Activated T-cell treated with anti-CD3 and anti-CD28 coated beads, Interleukin-2, amount 50 U/mL, for 72 hours (primary cell): ENCODE measurements at places on chromosomes 2 and 18.
A peak's percentile ranks its signal among the peaks of the same experiment; 100 is the strongest.

DNA sequence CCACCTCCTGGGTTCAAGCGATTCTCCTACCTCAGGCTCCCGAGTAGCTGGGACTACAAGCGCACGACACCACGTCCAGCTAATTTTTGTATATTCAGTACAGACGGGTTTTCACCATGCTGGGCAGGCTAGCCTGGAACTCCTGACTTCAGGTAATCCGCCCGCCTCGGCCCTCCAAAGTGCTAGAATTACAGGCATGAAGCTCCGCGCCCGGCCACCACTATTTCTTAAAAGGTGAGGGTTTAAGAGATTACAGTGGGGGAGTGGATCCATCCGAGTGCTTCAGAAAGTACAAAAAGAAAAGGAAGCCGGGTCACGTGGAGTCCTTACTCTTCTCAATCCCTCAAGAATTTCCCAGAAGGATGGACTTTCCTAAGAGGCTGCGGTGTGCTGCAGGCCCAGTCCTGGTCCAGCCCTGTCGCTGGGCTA is 146.9 kb downstream of the ANKRD44 start:
- DNase-seq = no peak

DNA sequence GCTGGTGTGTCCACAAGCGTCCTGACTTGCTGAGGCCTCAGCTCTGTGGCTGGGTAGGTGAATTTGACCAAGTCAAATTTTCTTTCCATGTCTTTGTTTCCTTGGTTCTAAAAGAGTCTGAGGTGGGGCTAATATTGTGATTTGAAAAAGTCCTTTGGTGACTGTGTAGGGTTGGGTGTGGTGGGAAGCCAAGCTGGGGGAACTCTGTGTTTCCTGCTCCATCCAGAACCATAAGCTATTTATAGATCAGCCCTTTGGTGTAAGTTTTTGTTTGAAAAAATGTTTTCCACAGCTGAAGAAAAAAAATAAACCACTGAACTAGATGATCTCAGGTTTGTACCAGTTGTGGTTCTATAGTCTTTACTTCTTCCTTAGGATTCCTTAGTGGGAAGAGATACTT is 462.7 kb downstream of the TGIF1 start:
- DNase-seq = no peak

GRCh38 chr18:72613534-72613930 is 69.4 kb upstream of the CBLN2 start:
- DNase-seq = no peak

DNA sequence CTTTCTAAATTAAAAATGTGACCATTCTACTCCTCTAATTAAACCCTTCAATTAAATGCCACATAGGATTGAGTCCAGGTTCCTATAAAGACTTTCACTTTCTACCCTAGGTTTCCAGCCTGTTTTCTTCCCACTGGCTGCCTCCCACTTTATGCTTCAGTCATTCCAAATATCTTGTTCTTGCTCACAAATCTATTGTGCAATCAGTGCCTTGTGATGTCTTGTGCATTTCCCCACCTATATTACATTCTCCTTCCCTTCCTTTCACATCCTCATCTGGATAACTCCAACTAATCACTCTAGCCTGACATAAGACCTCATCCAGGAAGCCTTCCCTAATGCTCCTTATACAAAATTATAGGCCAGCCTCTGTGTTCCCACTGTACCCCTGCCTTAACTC is 281.7 kb upstream of the LRATD1 start:
- no peak for DNase-seq

DNA sequence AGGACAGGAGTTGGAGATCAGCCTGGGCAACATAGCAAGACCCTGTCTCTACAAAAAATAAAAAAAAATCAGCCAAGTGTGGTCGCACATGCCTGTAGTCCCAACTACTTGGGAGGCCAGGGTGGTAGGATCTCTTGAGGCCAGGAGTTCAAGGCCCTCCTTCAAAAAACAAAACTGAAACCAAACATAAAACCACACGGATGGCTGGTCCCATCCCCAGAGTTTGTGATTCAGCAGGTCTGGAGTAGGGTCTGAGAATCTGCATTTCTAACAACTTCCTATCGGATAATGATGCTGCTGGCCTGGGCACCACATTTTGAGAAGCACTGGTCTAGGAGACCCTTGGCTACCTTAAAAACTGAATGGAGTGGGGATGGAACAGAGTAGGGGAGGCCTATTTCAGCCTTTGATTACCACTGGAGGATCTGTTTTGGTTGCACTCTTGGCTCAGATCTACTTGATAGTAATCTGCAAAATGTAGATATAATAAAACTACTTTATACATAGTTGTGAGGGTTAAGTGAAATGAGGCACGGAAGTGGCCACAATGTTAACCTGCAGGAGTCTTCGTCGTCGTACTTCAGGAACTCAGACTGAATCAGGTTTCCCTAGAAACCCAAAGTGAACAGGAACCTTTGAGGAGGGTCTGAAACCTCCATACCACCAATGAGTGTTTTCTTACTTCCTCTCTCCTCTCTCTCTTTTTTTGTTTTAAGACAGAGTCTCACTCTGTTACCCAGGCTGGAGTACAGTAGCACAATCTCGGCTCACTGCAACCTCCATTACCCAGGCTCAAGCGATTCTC is 25.5 kb upstream of the NFE2L2 start:
- DNase-seq = peak; percentile 24

DNA sequence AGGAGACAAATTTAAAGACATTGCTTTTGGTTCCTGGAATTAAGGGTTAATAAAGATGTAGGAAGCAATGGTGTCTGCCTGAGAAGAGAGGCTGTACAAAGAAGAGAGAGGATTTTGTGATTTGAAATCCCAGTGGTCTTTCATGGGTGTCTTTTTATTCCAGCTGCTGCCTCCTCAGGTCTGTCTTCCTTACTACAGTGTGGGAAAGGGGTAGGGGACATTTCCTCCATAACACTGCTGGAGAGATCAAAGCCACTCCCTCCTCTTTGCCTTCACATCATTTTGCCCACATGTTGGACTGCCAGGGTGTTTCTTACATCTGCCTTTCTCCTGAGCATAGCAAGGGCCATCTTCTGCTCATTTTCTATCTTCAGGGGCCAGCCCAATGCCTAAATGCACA is 348.5 kb downstream of the EN1 start:
- DNase-seq = no peak

- no peak for DNase-seq
Observed at GRCh38 chr2:111216811-111217652, 96.3 kb downstream of the BCL2L11 start.

DNA sequence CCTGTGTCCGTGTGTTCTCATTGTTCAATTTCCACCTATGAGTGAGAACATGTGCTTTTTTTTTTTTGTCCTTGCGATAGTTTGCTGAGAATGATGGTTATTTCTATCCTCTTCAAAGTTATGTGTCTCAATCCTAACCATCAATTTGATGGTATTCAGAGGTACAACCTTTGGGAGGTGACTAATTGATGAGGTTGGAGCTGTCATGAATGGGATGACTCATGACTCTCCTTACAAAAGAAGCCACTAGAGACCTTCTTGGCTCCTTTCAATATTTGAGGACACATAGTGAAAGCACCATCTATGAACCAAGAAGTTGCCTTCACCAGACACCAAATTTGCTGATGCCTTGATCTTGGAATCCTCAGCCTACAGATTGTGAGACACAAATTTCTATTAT is 677.1 kb upstream of the DDX18 start:
- no peak for DNase-seq

DNA sequence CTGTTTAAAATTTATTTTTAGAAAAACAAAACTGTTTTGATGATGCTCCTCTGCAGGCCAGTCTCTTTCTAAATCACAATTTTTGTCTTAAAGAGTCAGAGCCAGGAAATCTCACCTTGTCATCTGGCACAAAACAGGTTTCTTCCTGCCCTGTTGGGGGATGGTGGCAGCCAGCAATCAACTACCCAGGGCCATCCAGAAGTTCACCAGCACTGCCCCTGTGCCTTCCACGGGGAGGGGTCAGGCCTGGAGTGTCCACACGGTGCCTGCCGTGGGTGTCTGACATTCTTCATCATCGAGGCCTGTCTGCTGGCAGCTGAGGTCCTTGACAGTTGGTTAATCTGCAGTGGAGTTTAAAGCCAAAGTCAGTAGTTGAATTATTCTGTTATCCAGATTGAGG is 40.0 kb upstream of the BMP10 start:
- no peak for DNase-seq

DNA sequence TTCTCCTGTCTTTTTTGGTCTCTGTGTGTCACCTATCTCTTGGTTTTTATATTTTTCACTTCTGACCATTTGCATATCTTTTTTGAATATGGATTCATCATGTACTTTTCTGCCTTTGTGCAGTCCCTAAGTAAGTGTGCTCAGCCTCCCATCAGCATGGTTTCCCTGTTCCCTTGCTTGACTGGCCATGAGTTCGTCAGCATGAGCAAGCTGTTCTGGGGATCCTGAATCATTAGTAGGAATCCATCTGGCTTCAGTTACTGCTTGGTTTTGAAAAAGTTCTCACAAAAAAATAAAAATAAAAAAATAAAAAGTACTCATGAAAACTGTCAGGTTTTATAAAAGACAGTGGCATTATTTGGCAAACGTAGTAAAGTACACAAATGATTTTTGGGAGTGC is 144.1 kb downstream of the NCOA1 start:
- DNase-seq = no peak

- DNase-seq = no peak
Observed at GRCh38 chr2:29431485-29431884, 316.3 kb downstream of the CLIP4 start.

- no peak for DNase-seq
Observed at GRCh38 chr2:127429844-127430425, 11.7 kb downstream of the PROC start.

GRCh38 chr18:58609536-58609993 is 19.3 kb downstream of the ALPK2 start:
- DNase-seq = peak; percentile 36

DNA sequence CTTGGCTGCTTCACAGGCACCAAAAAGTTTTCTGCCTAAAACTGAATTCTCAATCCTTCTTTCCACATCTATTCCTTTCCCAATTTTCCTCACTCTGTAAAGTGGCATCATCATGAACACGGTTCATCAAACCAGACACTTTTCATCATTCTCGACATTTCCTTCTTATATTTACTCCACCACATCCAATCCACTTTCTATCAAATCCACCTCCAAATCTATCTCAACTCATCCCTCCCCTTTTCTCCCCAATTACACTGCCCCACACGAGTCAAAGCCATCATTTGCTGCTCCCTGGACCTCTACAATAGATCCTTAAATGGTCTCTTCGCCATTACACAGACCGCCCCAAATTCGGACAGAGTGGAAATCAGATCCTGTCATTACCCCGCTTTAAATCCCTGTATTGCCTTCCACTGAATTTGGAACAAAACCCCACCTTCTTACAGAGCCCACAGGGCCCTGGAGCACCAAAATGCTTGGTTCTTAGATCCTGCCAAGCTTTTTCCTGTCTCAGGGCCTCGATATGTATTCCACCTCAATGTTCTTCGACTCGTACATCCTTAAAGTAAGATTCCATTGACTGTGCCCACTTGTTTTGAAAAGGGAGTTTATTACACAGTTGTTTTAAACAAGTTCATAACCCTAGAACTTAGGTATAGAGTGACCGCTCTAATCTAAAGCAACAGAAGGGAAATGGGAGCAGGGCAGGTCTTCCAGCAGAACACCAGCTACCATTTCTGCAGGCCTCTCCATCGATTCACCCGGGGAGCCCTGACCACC is 856 bp downstream of the ACAA2 start:
- DNase-seq = no peak

DNA sequence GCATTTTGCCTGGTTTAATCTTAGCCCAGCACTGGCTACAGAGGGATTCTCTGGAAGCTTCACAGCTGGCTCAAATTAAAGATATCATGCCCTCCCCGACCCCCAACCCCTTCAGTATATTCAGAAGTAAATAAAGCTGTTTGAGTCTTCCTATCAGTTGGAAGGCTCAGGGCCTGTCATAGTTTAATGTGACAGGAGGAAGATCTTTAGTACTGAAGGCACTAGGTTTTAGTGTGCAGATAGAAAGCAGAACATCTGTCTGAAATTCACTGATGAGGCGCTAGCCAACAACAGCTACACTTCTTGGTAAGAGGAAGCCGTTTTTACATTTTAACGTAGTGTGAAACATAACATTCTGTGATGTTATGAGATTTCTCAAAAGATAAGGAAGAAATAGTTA is 969.1 kb upstream of the CDH2 start:
- no peak for DNase-seq

DNA sequence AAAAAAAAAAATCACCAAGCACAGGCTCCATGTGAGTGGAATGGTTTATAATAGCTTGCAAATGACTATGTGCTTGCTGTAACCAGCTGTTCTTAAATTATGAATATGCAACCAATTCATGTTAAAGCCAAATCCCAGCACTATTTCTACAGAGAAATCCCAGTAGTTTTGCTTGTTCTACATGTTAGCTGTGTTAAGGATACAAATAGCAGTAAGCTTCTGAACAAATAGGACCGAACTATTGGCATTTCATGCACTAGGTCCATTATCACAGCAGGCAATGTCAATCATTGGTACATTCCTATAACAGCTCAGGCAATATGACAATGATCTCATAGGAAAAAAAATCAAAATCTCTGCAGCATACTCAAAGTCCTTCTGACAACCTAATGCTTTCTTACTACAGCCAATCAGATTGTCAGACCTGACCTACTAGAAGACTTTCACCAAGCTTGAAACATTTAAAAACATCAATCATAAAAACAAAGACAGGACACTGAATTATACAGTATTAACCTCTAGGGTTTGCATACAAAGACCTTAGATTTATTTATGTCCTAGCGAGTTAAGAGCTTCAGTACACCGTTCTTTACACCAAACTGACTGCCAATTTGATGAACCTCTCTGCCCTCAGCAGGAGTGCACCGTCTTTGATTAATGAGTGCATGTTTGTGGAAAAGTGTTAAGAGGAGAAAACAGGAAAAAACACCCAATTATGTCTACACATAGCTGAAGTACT is 6.4 kb downstream of the BAZ2B start:
- no peak for DNase-seq

DNA sequence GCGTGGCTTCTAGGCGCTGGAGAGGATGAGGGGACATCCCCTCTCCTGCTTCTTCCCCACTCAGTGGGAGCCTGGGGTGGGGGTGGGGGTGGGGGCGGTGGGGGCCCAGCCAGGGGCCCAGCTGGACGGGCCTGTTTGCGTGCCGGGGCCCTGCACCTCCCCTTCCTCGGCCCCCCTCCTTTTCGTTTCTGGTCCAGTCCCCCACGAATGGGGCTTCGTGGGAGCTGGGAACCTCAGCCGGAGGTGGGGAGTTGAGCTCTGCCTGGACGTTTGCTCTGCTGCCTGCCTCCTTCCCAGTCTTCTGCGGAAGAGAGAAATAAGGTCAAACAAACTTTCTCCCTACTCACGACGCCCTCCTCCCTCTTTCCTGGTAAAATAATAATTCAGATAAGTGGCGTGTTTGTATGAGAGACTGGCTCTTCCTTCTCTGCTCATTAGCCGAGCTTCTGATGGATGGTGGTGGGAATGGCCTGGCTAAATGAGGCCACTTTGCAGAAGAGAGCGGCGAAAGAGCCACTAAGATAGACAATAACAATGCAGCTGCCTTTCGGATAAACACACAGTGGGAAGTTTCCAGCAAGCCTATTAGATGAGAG is 782 bp downstream of the MTA3 start:
- peak; percentile 22 for DNase-seq

DNA sequence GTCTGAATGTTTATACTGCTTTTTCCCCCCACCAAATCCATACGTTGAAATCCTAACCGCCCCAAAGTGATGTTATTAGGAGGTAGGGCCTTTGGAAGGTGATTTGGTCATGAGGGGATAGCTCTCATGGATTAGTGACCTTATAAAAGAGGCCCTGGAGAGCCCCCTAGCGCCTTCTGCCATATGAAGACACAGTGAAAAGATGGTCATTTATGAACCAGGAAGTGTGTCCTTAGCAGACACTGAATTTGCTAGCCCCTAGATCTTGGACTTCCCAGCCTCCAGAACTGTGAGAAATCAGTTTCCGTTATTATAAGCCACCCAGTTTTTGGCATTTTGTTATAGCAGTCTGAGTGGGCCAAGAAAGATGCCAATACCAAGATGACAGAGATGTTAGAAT is 7.2 kb upstream of the TSN start:
- no peak for DNase-seq
